NCI-H1048 (cell line): ENCODE measurements at places on chromosomes 6 and 20.

DNA sequence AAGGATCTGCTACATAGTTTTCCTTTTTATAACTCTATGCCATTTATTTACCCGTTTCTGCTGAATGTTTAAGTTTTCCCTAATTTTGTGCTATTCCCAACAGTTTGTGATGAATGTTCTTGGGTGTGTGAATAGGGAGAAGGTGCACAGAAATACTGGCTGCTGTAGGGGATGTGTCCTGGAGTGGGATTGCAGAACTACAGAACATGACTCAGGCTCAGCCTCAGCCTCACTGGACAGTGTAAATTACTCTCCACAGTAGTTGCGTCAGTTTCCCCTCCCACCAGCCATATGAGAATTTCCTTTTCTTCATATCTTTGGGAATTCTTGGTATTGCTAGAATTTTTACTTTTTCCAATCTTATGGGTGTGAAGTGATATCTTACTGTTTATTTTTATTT, 57.0 kb downstream of the SLX4IP start:
- DNase-seq, result no peak

- DNase-seq, result no peak
Observed at GRCh38 chr6:39200498-39201020, 28.7 kb downstream of the KCNK5 start.

DNA sequence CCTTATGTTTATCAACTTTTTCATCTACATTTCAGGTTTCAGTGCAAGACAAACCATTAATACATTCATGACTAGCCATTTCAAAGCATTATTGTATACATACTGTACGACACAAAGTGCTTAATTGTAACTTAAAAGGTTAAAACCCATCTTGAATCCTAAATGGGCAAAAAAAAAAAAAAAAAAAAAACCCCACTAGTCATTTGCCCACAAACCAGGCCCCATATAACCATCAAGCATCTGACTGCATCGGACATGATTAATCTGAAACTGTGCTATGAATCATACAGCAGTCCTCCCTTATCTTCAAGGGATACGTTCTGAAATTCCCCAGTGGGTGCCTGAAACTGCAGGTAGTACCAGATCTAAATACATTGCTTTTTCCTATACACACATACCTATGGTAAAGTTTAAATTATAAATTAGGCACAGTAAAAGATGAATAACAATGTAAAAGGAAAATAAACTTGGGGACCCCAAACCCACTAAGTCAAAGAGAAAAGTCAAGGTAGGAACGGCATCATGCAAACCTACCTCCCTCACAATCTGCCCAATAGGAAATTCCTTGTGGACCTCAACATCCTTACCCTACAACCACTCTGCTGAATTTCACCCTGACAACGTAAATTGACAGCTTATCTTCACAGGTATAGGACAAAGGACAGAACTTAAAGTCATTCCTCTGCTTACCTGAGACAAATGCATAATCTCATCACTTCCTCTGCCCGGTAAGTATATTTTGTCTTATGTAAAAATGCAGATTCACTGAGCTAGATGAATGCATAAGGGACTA, 14.3 kb downstream of the B4GALT5 start:
- no peak for DNase-seq

GRCh38 chr20:45589725-45590124, 10.6 kb upstream of the WFDC8 start:
- no peak for DNase-seq

DNA sequence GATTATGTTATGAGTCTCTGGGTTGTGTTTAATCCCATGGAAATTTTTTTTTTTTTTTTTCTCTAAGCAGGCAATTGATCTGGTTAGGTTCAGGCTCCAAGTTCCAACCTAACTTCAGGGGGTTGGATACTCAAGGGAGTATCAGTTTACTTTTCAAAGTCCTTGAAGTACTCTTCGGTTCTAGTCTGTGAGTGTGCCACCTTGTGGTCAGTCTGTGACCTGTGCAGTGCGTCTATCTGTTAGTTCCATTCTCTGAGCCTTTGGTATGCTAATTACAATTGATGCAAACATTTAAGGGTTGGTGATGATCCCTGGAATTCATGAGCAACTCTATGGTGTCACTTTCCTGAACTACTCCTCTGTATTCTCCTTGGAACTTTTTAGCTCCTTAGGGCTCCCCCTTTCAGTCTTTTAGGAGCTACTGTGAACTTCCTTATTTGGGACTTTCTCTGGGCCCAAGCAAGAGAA, 342.0 kb downstream of the SOX4 start:
- DNase-seq, result no peak

- no peak for DNase-seq
Observed at GRCh38 chr6:124148236-124148957, 344.7 kb downstream of the NKAIN2 start.

- no peak for DNase-seq
Observed at GRCh38 chr6:40916845-40917244, 122.2 kb downstream of the UNC5CL start.

GRCh38 chr6:31727717-31728671, 1.1 kb downstream of the DDAH2 start:
- no peak for DNase-seq

- no peak for DNase-seq
Observed at GRCh38 chr6:367298-367794, 24.2 kb upstream of the IRF4 start.

DNA sequence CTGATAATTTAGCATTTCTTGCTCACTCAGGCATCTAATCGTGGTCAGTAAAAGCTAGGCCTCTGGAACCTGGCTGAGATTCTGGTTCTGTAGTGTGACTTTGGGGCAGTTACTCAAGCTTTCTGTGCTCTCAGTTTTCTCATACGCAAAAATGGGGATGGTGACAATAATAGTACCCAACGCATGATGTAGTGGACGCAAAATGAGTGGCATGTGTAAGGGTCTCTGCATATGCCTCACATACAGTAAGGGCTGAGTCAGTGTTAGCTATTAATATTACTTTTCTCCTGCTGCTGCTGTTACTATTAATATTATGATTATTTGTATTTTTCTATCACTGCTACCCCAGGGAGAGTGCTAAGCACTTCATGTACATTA, 686 bp downstream of the GINS1 start:
- DNase-seq, result no peak

GRCh38 chr20:42986143-42986773, 203.4 kb downstream of the PTPRT start:
- DNase-seq, result no peak

DNA sequence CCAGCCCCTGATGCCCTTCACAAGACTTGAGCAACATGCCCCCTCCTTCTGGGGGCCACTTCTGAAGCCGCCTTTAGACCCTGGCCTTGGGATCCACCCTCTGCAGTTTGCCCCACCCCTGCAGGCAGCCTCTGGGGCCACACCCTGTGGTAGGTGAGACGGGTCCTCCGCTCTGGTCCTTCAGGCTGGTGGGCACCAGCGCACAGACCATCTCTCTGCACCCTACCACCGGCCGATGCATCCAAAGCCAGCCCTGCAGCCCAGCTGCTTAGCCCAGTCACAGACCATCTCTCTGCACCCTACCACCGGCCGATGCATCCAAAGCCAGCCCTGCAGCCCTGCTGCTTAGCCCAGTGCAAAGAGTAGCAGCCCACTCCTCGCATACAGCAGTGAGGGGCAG, 159.3 kb upstream of the ECI2 start:
- no peak for DNase-seq
